SHP77 (cell line): ENCODE measurements at places on chromosomes 1 and 21.

- DNase-seq = no peak
These were observed 11.1 kb downstream of the KRTAP19-1 start for GRCh38 chr21:30468900-30469714.

GRCh38 chr1:57600424-57600823 lies 176.6 kb upstream of the DAB1 start:
- DNase-seq = no peak

DNA sequence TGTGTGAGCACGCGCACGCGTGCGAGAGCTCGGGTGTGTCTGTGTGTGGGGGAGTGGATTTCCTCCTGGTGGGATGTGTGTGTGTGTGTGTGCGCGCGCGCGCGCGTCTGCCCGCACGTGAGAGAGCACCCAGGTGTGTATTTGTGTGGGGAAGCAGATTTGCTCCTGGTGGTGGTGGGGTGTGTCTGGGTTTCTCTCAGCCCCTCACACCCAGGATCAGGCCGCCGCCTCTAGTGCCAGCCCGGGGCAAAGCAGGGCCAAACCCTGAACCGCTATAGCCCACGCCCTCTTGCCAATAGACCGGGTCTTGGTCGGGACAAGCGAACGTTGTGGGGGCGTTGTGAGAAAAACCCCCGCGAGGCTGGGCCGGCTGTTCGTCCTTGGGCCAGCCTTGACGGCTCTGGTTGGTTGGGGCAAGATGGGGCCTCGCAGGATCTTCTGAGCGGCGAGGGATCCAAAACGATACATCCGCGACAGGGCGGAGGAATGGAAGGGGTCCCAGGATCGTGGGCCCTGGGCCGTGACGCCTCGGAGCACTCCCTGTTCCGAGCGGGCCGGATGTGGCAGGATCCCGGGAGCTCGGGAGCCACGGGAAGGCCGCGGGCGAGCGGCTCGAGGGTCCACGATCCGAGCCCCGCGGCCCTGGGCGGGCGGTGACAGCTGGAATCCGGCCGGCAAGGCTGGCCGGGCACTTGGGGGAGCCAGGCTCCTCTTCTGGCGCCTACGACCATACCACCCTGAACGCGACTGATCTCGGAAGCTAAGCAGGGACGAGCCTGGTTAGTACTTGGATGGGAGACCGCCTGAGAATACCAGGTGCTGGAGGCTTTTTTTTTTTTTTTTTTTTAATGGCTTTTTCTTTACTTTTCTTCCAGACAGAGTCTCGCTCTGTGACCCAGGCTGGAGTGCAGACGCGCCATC lies 68.2 kb downstream of the RNF187 start:
- DNase-seq = no peak

DNA sequence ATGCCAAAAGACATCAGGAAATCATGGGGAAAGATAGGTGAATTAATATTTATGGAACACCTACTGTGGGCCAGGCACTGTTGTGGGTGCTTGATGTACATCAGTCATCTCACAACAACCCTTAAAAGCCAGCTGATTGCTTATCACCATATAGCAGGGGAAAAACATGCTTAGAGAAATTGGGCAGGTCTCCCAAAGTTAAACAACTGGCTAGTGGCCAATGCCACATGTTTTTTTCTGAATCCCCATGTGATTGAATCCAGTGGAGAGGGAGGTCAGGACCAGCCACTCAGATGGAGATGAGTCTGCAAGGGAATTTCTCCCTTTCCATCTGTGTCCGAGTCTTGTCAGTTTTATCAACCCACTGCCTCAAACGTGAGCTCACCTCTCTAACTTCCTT lies 33.5 kb downstream of the UTP25 start:
- no peak for DNase-seq

DNA sequence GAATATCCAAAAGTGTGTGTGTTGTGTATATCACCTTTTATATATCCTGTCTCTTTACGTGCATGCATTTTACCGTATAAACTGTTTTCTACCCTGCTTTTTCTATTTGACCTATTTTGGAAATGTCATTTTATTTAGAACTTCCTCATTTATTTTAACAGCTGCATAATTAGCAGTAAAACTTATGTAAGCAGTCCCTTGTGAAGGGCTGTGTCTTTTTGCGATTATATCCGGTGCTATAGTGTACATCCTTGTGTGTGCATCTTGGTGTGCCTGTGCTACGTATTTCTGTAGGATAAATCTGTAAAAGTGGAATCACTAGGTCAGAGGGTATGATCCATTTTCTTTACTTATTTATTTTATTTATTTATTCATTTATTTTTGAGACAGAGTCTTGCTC lies 7.2 kb downstream of the LGALS8 start:
- no peak for DNase-seq
